Omental fat pad (tissue), 4 donors: ENCODE measurements at places on chromosomes 16 and 17. TPM values are rescaled to one million over a fixed set of nuclear protein-coding genes. Genes with fewer than 3 reads are reported as not detected.

DNA sequence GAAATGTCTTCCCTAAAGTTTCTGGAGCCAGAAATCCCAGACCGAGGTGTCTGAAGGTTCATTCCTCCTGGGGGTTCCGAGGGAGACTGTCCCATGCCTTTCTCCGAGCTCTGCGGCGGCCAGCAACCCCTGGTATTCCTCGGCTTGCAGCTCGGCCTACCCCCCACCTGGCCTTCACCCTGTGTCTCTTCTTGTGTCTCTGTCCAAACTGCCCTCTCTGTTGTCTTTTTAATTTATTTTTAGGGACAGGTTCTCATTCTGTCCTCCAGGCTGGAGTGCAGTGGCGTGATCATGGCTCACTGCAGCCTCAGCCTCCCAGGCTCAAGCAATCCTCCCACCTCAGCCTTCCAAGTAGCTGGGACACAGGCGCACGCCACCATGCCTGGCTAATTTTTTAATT lies 211.7 kb downstream of the SEC14L1 start:
- DNase-seq, result no peak

Gene ZFPM1
- total RNA-seq, result 0.50 TPM

- no peak for DNase-seq
Measured at GRCh38 chr16:85541980-85542900, 70.9 kb upstream of the GSE1 start.

Gene SALL1
- not detected for total RNA-seq

Gene VTN
- 3.2 TPM for total RNA-seq

GRCh38 chr17:77264617-77265230 lies 124.0 kb downstream of the SEC14L1 start:
- no peak for DNase-seq

DNA sequence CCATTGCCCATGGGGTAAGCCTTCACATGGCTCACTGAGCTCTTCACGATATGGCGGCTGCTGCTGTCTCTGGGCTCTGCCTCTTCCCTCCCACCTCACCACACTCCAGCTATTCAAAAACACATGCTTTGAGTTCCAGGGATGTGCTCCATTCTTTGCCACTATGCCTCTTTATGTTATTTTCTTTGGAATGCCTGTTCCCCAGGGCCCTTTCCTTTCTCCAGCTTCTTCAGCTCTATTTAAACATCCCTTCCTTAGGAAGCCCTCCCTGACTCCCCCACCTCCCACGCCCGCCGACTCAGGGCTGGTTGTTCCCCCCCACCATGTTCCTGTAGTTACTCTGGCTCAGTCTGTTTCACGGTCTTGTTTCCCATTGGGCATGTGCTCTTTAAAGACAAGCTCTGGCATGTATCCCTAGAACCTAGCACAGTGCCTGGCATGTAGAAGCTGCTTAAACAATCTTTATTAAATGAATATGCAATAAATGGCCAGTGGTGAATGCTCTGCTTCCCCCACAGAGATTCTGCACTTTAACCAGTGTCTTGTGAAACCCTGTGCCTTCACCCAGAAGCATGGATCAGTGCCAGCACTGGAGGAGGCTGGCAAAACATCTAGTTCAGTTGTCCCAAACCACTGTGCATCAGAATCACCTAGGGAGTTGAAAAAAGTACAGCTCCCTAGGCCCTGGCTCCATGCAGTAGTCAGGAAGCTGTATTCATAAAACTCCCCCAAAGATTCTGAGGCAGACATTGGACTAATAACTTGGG lies 6.9 kb downstream of the MYCBPAP start:
- DNase-seq, result no peak

- DNase-seq, result no peak
Measured at GRCh38 chr17:63293323-63294075, 152.6 kb downstream of the CYB561 start.

Gene PYDC1
- total RNA-seq, result not detected

DNA sequence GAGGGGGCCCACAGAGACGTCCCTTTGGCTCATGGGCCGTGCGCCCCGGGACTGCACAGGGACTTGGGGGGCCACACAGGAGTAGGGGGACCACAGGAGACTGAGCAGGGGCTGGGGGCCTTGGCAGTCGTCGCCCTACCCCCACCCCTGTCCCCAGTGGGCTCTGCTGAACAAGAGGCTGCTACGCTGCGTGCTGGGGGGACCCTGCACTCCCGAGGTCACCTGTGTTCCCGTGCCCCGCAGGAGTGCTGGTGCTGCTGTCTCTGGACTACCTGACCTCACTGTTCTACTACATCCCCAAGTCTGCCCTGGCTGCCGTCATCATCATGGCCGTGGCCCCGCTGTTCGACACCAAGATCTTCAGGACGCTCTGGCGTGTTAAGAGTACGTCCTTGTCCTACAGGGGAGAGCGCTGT lies 14.4 kb upstream of the RNF213 start:
- DNase-seq, result no peak

- DNase-seq, result no peak
Measured at GRCh38 chr16:22369221-22369811, 5.1 kb downstream of the CDR2 start.

- DNase-seq, result no peak
Measured at GRCh38 chr17:14222611-14223010, 14.1 kb downstream of the CDRT15 start.

DNA sequence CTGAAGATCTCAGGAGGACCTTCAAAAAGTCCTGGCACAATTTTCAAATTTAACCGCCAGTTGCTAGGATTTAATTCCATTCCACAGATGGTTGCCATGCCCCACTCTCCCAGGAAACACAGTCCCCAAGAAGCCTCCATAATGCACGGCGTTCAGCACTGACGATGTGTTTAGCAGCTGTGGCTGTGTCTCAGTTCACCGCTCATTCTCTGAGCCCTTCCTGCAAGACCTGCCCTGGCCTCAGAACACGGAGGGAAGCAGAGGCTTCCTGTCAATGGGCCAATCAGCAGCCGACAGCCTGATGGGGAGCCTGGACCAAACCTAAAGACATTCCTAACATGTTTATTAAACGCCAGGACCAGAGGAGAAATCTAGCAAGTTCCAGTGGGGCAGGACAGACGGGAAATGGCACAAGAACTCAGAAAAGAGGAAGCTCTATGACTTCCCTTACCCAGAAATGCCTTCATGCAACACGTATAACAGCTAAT lies 4.9 kb downstream of the MYLK3 start:
- DNase-seq, result no peak

- no peak for DNase-seq
Measured at GRCh38 chr16:85092309-85092708, 20.0 kb downstream of the CIBAR2 start.

- no peak for DNase-seq
Measured at GRCh38 chr17:372157-373152, 19.8 kb upstream of the RPH3AL start.

Gene RHBDL3
- total RNA-seq, result 1.1 TPM

Gene CD19
- 0.46 TPM for total RNA-seq

GRCh38 chr17:35089586-35090296 lies 26.2 kb upstream of the RFFL start:
- DNase-seq, result no peak

DNA sequence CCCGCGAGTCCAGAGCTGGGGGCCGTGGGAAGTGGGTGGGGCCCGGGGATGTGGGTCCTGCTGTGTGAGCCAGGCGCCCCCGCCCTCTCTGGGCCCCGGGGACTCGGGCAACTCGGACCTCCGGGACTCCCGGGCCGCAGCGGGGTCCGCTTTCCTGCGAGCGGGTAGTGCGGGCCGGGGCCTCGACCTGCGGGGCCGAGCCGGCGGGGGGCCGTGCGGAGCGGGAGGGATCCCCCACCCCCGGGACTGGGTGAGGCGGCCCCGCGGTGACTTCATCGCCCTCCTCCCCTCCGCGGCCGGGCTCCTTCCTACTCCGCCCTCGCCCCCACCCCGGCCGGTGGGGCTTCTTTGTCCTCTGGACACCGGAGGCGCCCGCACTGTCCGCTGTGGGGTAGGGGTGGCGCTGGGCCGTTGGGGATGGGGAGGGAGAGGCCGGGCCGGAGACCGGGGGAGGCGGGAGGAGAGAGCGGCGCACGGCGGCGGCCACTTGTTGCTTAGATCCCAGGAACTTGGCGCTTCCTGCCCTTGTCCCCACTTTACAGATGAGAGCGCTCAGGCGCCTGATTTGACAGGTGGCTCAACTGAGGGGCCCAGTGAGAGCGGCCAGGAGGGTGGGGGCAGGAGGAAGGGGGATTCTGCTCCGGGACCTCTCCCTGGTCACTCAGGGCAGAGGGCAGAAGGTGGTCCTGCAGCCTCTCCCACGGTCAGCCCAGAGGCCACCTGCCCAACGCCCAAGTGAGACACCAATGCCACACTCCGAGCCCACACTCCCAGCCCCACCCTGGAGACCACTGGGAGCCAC lies 874 bp downstream of the CMTM3 start:
- no peak for DNase-seq

DNA sequence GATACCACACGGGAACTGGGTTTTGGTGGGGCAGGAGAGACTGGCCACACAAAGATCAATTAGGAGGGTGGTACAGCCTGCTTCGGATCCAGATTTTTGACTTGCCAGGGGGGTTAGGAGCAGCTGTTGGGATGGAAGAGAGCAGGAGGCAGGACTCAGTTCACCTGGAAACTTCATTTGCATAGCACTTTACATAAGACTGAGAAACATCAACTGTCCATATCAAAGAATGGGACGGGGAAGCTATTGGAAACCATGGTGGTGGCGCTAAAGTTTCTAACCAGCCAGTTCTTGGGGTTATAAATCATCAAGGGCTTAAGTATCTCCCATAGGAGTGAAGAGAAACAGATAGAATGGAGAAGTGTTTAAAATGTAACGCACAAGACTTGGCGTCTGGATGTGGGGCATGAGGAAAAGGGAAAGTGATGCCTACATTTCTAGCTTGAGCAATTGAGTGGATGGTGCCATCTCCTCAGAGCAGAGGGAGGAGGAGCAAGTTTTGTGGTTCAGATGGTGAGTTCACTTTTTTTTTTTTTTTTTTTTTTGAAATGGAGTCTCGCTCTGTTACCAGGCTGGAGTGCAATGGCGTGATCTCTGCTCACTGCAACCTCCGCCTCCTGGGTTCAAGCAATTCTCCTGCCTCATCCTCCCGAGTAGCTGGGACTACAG lies 6.4 kb upstream of the SRCAP start:
- DNase-seq, result no peak

- no peak for DNase-seq
Measured at GRCh38 chr17:75267153-75267410, 3.9 kb downstream of the MIF4GD start.

Gene FOXN1
- not detected for total RNA-seq

Gene KAT8
- 50.8 TPM for total RNA-seq

DNA sequence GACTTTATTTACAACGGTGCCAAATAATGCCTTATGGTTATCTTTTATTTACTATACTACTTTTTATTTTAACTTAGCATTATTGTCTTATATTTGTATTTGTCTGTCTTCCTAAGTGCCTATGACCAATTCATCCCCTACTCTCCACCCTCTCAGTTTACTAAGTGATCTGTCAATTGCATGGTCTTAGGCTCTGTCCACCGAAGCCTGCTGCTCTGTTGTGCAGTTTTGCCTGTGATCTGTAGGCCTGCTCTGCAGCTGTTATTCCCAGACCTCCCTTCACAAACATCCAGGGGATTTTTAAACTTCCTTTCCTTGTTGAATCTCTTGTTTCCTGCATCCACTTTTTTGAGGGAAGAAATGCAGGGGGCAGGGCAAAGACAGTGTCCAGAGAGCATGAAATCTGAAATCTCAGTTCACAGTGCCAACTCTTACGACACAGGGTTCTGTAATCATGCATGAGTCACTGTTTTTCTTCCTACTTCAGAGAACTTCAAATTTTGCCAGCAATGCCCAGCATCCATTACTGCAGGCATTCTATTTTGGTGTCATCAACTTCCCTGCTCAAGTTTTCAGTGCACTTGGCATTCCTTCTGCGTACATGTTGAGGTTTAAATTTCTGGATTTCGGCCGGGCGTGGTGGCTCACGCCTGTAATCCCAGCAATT lies 11.4 kb downstream of the SLFN5 start:
- DNase-seq, result peak; percentile 38

GRCh38 chr16:86662195-86662594 lies 83.8 kb downstream of the FOXL1 start:
- DNase-seq, result no peak

DNA sequence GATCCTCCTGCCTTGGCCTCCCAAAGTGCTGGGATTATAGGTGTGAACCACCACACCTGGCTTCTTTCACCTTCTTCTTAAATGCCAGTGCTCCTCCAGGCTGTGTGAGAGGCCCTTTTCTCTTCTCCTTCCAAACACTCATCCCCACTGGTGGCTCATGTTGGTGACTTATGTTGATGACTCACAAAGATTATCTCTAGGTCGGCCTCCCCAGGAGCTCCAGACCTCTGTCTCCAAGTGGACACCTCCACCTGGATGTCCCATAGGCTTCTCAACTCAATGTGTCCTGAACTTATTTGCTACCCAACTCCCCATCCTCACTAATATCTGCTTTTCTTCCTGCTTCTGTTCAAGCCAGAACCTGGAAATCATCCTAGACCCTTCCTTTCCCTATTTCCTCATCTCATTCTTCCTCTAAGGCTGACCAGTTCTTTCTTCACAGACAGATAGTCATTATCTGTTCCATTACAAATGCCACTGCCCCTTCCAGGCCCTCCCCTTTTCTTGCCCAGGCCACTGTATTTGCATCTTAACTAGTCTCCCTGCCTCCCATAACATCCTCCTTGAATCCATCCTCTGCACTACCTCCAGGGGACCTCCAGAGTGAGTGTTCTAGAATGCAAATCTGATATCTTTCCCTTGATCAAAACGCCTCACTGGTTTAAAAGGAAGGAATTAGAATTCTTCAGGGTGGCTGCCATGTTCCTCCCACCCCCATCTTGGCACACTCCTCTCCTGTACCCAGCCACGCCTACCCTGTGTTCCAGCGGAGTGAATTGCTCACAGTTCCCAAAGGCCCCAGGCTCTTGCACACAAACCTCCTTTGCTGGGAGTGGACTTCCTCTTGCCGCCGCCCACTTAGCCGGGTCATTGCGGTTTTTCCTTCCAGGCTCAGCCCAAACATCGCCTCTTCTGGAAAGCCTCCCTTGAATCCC lies 34.8 kb upstream of the FBXO47 start:
- DNase-seq, result peak; percentile 54

Gene KRT28
- total RNA-seq, result not detected

DNA sequence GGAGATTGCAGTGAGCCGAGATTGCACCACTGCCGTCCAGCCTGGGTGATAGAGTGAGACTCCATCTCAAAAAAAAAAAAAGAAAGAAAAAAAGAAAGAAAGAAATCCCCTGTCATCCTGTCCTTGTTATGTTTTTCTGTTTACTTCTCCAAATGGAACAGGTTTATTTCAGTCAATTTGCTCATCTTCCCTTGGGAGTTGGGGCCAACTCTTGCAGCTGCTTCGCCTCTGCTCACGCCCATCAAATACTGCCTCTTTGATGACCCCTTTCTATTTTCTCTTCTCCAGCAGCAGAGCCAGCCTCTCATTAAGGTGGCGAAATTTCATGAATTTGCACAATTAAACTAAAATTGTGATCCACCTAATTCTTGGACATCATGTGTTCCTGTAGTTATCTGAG lies 173.4 kb downstream of the ZNF18 start:
- DNase-seq, result no peak

Gene KRT40
- total RNA-seq, result not detected

DNA sequence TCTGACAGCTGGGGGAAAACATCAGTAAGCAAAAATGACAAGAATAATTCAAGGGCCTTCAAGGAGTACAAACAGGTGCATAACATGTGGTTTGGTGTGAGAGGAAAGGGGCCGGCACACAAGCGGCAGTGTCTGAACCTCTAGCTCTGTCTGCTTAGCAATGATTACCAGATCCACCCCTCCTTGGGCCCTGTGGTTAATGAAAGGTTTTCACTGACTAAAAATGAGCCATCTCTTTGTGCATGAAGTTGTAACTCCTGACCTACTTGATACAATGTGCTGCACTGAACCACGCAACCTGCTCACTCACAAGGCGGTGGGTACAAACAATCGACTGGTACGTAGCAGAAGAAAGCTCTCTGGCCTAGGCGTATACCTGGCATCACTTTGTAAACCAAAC lies 15.1 kb downstream of the FAM117A start:
- no peak for DNase-seq
